ENCODE measurements at places on chromosomes 6 and 20.

DNA sequence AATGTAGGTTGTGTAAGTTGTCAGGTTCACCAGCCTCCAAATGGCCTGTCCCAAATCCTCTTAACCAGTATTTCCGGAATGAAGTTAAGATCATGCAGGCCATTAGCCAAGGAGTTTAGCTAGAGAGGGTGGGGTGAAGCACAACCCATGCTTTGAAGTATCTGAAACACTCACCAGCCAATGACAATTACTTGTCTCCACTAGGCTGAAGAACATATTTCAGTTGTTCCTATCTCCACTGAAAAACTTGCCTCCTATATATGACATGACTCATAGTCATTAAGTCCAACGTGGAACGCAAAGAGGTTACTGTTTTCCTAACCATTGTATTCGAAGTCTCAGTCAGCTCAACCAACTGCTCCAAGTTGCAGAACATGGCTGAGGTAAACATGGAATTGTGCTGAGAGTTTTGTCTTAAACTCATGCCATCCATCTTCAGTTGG lies 37.4 kb upstream of the TNFAIP3 start:
- DNase-seq, result no peak

DNA sequence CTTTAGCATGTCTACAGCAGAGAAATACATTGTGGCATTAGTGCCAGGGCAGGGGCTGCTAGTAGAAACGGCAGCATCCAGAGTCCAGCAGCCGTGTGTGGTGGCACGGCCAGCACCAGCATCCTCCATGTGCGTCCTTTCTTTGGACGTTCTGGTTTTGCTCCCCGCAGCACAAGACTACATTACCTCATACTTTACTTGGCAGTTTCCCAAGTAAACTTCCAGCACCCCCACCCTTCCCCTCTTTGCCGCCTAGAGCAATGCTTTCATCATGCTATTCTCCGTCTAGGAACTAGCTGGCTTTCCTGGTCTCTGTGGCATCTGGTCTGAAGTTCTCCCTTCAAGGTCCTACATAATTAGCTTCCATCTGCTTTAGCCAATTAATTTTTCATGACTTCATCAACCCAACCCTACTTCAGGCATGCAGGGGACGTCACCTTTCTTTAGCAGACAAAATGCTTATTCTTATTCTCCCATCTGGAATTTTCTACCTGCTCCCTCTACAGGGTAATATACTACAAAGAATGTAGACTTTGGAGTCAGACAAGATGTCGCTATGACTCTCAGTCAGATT lies 67.6 kb downstream of the BLOC1S5 start:
- no peak for DNase-seq

DNA sequence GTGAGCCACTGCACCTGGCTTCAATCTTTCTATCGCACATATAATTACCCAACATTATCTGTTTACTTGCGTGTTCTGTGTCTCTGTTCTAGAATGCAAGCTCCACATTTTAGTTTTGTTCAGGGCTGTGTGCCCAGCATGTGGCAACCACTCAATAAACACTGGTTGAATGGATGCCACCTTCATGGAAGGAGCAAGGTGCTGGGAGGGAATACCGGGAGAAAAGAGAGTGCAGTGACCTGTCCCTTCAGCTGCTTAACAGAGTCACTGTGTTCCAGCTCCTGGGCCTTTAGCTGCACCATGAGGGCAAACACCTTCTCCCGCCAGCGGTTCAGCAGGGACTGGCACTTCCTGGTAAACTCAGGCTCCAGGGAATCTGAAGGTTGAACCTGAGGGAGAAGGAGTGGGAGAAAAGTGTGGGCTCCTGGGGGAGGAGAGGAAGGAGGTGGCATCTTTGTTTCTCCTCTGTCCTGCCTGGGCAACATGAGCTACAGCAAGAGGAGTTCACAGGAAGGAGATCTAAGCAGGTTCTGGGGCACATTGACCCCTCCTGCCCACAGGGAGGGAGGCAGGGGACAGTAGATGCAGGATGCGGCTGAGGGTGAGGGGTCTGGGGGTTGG lies 7.7 kb downstream of the CCHCR1 start:
- no peak for DNase-seq

DNA sequence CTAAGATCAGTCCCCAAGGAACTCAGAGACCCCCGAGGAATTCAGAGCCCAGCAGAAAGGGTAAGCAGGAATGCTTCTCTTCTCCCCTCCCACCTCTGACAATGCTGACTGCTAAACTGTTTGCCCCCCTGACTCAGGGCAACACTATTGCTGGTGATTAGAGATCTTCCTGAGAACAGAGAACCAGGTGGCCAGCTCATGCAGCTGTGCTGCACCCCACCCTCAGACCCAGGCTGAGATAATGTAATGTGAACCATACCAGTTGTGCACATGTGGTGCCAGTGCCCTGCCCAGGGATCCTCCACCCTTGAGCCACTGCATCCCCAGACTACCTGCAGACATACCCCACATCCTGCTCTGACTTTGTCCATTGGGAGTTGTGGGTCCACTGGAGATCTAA lies 139.1 kb upstream of the ARG1 start:
- DNase-seq, result no peak

GRCh38 chr6:62441182-62441581 lies 155.2 kb upstream of the KHDRBS2 start:
- DNase-seq, result no peak

DNA sequence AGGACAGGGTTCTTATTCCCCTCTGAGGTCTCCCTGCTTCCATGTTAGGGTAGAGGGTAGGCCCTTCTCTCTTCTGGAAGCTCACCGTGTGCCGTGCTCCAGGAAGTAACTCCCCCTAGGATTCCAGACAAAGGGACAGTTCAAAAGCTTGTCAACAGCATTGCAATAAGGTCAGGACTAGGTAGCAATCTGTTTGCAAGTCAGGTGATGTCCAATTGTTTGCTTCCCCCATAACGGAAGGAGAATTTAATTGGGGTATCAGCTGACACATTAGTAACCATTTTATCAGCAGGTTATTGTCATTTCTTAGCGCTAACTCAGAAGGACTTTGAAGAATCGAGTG lies 41.9 kb downstream of the SYNJ2 start:
- DNase-seq, result no peak

- no peak for DNase-seq
These were observed 16.8 kb upstream of the CCN2 start for GRCh38 chr6:131967948-131968347.

DNA sequence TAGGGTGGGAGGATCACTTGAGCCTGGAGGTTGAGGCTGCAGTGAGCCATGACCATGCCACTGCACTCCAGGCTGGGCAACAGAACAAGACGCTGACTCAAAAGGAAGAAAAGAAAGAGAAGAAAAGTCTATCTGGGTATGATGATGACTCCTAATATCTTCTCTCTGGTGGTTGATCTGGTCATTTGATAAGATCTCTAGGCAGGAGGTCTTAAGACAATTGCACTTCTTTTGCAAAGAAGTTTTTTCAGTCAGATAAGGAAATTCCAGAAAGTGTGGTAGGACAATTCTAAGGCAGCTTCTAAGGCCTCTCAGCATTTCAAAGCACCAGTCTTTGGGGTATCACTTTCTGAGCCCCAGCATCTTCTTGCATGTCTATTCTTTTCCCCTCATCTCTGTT lies 7.7 kb upstream of the AIF1 start:
- DNase-seq, result no peak

DNA sequence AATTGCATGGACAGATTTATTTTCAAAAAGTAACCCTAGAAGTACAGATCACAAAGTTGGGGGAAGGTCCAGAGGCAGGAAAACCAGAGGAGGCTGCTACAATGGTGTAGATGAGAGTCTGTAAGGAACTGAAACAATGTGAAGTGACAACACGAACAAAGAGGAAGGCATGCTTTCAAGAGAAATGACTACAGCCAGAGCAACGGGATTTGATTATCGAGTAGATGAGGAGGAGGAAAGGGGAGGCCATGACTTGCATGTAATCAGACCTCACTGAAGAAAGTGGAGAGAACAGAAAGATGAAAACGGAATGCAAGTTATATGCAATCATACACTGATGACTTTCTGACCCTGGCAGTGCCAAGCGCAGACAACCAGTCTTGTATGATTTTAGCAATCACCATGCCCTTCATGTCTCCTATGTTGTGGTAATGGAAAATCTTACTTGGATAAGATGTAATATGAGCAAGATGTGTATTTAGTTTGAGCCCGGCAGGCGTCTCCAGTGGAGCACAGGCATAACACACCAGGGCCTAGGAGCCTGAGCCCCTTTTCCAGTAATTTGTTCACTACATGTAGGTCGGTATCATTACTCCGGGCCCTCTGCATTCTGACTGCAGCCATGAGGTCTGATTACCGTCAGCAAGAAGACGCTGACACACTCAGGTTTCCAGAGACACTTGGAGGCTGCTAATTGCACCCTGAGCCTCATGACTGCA lies 34.0 kb upstream of the FAM83C start:
- no peak for DNase-seq

- DNase-seq, result no peak
These were observed 76.4 kb downstream of the EYA2 start for GRCh38 chr20:46970937-46971630.

- peak; percentile 27 for DNase-seq
These were observed 60.9 kb downstream of the IRF4 start for GRCh38 chr6:452301-453067.

- DNase-seq, result no peak
These were observed 16.6 kb downstream of the NPEPL1 start for GRCh38 chr20:58709013-58709702.

- no peak for DNase-seq
These were observed 12.4 kb upstream of the NPBWR2 start for GRCh38 chr20:64119681-64120341.

- DNase-seq, result no peak
These were observed 48.6 kb downstream of the BFSP1 start for GRCh38 chr20:17482536-17482935.

GRCh38 chr6:48113130-48113529 lies 2.1 kb upstream of the PTCHD4 start:
- no peak for DNase-seq

DNA sequence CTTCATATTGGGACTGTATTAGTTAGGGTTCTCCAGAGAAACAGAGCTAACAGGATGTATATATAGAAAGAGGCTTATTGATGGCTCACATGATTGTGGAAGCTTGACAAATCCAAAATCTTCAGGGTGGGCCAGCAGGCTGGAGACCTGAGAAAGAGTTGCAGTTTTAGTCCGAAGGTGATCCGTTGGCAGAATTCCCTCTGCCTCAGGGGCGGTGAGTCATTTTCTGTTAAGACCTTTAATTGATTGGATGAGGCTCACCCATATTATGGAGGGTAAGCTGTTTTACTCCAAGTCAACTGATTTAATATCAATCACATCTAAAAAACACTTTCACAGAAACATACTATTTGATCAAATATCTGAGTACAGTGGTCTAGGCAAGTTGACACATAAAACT lies 113.6 kb downstream of the FLRT3 start:
- no peak for DNase-seq

DNA sequence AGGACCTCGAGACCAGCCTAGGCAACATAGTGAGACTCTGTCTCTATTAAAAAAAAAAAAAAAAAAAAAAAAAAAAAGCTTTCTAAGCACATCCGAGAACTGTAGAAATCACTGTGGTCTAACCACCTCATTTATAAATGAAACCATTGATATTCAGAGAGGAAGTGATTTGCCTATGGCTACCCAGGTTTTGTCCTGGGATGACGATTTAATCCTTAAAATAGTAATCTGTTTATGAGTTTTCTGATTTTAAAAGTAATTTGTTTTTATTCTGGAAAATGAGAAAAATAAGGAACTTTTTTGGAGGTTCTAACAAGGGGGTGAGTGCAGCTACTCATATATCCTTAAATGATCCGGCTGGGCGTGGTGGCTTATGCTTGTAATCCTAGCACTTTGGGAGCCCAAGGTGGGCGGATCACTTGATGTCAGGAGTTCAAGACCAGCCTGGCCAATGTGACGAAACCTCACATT lies 6.5 kb upstream of the BTN3A2 start:
- no peak for DNase-seq

DNA sequence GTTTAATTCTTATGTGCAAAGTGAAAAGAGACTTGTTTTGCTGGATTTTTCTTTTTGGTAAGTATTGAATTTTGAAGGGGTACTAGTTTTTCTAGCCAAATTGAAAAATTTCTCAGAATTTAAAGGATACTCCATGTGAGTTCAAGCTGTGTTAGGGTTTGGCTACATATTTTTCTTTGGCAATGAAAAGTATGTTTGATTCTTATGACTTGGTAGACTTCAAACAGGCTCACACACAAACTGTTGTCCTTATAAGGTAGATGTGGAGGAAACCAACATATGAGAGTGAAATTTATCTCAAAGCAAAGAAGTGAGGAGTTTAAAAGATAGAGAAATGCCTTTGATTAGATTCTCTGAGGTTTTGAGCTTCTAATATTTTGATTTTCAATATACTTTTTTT lies 356.7 kb downstream of the BCKDHB start:
- no peak for DNase-seq

DNA sequence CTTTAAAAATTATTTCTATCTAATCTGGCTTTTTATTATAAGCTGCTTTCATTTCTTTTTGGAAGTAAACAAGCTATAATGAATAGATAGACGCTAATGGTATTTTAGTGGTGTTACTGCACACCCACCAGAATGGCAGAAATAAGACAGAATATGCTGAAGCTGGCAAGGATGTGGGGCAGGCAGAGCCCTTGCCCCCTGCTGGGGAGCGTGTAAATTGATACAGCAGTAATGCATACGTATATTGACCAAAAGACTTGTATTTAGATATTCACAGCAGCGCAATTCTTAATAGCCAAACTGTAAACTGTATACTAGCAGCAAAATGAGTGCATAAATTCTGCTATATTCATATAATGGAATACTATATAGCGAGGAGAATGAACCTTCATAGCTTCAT lies 35.3 kb downstream of the TMEM181 start:
- no peak for DNase-seq

GRCh38 chr6:35790683-35791082 lies 6.4 kb downstream of the CLPS start:
- no peak for DNase-seq

GRCh38 chr6:105642708-105643107 lies 239.8 kb upstream of the PREP start:
- no peak for DNase-seq

DNA sequence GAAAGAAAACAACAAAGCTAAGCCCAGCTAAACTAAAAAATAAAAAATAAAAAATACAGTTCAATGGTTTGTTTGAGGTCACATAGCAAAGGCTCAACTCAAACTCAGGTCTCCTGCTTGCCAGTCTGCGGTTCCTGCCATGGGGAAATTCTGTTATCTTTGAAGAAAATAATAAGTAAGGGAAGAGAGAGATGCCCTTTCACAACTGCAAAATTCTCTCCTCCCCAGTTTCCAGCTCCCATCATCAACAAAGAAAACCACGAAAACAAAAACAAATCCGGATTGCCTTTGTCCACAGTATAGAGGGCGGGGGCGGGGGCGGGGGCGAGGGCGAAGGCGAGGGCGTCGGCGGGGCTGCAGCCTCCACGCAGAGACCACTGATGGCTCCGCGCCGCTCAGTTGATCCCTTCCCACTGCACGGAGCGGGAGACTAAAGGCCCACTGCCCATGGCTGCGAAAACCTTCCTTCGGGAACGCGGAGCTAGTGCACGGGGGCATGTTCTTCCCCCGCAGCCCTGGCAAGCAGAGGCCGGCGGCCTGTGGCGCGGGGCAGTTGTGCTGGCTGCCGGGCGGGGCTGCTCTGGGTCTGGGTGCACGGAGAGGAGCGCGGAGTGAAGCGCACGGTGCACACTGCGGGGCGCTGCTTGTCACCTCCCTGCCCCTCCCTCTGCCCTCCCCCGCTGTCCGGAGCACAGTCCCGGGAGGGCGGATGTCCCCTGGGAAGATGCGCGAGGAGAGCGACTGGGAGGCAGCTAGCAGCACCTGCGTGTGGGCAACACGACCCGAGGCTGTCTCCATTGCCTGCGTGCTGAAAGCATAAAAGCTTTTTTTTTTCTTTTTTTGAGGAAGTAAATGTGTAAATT lies 54.1 kb upstream of the TPD52L1 start:
- no peak for DNase-seq
